Common myeloid progenitor, CD34-positive (primary cell): ENCODE measurements at places on chromosomes 3 and 15.

- no peak for DNase-seq
Measured at GRCh38 chr15:98400120-98400519, 248.2 kb upstream of the IGF1R start.

DNA sequence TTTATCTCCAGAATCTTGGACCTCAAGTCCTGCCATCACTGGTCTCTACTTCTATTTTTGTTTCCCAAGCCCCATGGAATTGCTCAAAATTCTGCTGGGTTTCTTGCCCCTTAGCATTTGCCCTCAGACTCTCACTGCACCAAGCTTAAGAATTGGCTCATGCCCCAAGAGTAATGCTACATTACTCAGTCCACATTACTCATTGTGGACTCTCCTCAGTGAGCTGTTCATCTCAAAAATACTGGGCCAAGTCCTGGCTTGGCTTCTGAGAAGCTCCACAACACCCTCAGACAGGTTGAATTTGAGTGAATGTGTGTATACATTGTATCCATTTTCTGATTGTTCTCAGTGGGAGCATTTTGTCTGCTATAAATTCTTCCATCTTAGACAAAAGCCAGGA is 364.4 kb upstream of the ARHGEF26 start:
- DNase-seq, result no peak

GRCh38 chr3:46462511-46462910 is 2.2 kb downstream of the LTF start:
- DNase-seq, result no peak

DNA sequence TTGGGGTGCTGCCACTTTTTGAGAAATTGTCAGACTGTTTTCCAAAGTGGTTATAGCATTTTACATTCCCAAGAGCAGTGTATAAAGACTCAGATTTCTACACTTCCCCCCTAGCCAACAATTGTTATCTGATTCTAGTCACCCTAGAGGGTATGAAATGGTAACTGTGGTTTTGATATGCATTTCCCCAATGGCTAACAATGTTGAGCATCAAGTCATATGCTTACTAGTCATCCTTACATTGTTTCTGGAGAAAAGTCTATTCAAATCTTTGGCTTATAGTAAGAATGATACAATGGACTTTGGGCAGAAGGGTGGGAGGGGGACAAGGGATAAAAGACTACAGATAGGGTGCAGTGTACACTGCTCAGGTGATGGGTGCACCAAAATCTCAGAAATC is 73.3 kb downstream of the CSNK1G1 start:
- DNase-seq, result peak; percentile 5

DNA sequence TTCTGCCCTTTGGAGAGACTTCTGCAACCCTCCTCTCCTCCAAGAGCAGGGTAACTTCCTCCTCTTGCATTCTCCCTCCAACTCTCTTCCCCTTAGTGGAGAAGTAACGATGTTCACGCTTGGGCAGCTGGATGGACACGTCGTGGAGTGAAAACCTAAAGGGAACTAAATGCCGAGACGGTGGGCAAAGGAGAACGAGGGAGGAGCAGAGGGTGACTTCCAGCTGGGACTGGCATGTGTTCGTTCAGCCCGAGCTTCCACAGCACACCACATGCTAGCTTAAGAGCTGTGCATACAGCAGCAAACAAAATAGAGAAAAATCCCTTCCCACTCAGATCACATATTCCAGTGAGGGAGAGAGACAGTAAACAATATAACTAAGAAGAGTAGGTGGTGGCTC is 179.8 kb downstream of the SLCO3A1 start:
- DNase-seq, result no peak

GRCh38 chr3:35383216-35383615 is 256.1 kb upstream of the ARPP21 start:
- no peak for DNase-seq

GRCh38 chr3:107366766-107367165 is 10.5 kb upstream of the CCDC54 start:
- DNase-seq, result no peak

DNA sequence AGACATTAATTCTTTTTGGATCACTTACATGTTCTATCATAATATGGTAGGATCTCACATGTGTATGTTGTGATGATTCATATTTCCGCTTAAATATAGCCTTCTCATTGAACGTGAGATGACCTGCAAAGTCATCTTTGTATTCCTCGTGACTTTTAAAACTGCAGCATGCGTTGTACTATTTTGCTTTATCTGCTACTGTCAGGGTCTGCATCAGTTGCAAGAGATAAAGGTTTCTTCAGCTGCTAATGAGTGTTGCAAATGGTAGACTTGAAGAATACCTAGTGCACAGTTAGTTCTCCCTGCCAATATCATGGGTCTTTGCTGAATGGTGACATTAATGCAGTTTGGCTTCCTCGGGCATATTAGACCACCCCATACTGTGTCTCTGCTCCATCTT is 31.8 kb downstream of the REC114 start:
- no peak for DNase-seq

- DNase-seq, result no peak
Measured at GRCh38 chr15:58462973-58463663, 31.3 kb downstream of the LIPC start.

GRCh38 chr3:156795890-156796481 is 30.2 kb upstream of the LEKR1 start:
- DNase-seq, result no peak

- no peak for DNase-seq
Measured at GRCh38 chr3:145387211-145387610, 773.8 kb downstream of the PLOD2 start.

- DNase-seq, result no peak
Measured at GRCh38 chr15:31842532-31843195, 187.7 kb upstream of the CHRNA7 start.

GRCh38 chr3:38564631-38565338 is 68.6 kb downstream of the EXOG start:
- DNase-seq, result no peak

DNA sequence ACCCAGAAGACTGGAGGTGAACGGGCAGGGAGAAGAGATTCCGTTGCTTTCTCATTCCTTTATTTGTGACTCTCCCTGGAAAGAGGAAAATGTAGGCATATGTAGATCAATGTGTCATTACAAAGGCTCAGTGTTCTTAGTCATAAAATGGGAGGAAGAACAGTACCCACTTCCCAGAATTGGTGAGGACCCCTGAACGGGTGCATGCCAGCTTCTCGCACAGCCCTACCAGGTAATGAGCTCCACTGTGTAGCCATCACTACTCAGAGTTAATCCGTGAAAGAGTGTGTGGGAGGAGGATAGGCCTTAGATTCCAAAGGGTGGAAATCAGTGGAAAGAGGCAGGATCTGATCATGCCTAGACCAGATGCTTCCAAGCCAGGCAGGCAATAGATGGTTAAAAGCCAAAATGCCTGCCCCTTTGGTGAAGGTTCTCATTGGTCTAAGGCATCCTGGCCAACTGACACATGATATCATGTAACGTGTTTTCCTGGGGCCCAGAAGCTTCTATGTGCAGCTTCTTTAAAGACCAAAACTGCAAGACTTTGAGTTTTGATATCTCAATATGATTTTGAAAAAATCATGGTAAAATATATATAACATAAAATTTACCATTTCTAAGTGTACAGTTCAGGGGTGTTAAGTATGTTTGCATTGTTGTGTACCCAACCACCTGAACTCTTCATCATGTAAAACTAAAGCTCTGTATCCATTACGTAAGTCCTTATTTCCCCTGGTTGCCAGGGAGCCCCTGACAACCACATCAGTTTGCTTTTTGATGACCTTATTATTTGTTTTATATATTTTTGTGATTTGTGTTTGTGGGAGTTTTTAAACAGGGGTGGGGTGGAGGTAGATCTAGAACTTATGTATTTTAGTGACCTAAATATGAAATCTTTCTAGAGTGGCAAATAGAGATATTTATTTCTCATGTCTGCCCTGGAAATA is 402.2 kb upstream of the CFAP20DC start:
- peak; percentile 12 for DNase-seq

DNA sequence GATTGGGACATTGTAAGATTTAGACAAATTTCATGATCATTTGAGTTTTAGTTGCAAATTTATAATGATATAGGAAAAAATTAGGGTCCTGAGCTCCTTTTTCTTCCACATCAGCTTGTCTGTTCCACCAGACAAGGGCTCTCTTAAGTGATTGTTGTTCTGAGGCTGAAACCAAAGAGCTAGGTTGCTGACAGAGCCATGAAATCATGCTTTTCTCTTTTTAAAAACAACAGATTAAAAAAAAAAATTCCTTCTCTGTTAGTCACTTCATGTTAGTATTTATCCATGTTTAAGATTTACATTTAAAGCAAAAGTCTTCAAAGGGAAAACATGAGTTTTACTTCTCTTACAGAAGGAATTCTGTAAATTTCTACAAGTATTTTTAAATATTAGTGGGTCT is 56.8 kb downstream of the ATP2C1 start:
- DNase-seq, result no peak

DNA sequence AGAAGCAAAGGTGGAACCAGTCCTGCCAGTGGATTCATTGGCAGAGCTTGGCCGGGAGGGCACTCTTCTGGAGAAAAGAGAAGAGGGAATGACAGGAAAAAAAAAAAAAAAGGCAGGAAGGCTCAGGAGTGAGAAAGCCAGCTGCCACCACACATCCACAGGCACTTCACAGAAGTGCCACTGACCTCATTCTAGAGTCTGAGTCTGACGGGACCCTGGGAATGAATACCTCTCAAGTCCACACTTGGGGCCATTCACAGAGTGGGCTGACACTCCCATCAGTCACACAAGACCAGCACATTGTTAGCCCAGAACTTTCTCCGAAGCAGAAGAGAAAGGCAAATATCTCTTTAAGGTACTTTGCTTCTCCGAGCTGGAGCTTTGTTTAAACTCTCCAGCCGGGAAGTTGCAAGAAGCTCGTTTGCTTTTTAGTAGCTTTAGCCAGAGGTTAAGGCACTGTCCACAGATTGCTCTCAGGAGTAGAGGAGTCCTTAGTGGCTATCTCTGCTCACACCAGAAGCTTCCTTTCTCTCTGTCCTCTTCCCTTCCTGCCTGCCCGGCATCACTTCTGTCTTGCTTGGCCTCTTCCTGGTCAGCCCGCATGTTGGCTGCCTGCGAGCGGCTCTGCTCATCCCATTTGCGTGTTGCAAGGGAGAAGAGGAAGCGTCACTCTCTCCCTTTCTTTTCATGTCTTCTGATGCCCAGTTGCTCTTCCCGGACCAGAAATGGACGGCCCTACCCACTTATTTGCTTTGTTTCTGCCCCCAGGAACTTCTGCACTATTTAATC is 53.8 kb downstream of the CMTM6 start:
- no peak for DNase-seq

GRCh38 chr3:185995352-185995751 is 57.5 kb upstream of the TRA2B start:
- no peak for DNase-seq

- DNase-seq, result no peak
Measured at GRCh38 chr15:83578691-83579090, 75.2 kb upstream of the ADAMTSL3 start.

DNA sequence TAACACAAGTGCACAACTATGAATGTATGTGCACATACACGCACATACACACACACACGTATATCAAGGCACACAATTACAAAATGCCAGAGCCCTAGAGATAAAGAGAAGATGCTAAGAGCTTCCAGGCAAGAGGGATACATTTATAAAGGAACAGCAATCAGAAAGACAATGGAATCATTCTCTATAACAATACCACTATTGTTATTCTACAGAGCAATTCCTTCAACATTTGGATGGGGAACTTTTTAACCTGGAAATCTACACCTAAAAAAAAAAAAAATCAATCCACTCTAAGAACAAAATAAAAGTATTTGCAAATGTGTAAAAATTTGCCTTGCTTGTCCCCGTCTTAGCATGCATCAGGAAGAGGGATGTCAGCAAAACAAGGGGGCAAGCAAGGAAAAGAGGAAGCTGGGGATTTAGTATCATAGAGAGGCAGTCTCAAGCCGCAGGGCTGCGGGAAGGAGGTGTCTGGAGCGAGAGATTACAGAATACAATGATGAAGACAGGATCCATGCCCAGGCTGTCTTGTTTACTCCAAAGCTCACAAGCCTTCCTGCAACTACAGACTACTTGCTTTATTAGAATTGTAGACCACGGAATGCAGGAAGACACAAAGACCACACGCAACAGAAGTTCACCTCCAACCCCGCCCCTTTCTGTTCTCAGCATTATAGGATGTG is 220.2 kb downstream of the NTRK3 start:
- DNase-seq, result peak; percentile 58

- no peak for DNase-seq
Measured at GRCh38 chr3:194579091-194579606, 54.1 kb downstream of the TMEM44 start.

DNA sequence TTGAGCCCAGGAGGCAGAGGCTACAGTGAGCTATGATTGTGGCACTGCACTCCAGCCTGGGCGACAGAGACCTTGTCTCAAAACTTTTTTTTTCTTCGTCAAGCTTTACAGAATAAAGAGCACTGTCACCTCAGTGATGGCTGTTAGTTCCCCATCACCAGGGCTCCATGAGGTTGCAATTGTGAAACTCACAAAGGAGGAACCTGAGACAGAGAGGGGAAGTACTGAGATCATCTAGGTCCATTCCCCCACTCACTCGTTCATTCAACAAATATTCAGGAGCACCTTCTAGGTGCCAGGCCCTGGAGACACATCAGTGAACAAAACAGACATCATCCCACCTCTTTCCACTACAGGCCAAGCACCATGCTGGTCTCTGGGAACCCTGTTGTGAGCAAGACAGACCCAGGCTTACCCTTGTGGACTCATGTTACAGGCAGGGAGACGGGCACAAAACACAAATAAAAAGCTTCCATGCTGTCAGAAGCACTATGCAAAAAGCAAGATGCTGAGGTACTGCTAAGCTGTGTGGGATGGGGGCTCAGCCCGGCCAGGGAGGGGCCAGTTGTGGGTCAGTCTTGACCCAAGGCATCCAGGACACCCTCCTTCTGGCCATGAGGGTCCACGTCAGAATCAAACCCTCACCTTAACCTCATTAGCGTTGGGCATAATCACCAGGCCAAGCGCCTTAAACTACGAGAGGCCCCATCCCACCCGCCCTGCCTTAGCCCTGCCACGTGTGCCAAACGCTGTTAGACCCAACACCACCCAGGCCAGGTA is 2.1 kb upstream of the RHO start:
- DNase-seq, result peak; percentile 70

GRCh38 chr3:69791919-69792399 is 52.7 kb downstream of the MITF start:
- peak; percentile 90 for DNase-seq

DNA sequence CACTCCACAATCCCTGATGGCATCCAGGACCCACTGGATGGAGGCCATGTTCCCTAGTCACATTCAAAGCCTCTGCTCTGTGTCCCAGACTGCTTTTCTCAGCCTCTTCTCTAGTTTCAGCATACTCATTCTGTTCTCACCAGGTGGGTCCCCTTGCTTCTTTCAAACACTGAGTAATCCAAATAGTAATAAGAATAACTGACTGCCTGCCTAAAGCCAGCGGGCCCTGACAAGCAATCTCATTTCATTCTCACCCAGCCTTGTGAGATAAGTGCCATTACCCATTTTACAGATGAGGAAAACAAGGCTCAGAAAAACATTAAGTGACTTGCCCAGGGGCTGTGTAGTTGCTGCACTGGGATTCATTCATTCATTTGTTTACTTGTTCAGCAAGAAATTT is 25.4 kb downstream of the MAPKAPK3 start:
- no peak for DNase-seq

DNA sequence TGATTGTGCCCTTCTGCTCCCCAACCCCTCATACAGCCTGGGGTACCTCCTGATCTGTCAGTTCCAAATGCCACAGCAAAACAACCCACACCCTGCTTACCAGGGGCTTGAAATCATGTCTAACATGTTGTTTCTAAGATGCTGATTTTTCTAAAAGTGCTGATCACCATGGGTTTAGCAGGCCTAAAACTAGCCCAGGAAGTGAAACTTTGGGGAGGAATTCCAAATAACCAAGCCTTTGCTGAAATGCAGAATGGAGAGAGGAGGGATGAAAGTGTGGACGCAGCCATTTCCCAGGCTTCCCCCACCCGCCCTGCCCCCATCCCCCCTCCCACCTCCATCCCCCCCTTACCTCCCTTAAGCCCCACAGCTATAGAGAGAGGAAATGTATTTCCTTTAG is 2.0 kb upstream of the HRH1 start:
- DNase-seq, result no peak
